Neural crest cell (in vitro differentiated cells): ENCODE measurements at places on chromosomes 16 and 17. TPM values are rescaled to one million over a fixed set of nuclear protein-coding genes. Genes with fewer than 3 reads are reported as not detected.

DNA sequence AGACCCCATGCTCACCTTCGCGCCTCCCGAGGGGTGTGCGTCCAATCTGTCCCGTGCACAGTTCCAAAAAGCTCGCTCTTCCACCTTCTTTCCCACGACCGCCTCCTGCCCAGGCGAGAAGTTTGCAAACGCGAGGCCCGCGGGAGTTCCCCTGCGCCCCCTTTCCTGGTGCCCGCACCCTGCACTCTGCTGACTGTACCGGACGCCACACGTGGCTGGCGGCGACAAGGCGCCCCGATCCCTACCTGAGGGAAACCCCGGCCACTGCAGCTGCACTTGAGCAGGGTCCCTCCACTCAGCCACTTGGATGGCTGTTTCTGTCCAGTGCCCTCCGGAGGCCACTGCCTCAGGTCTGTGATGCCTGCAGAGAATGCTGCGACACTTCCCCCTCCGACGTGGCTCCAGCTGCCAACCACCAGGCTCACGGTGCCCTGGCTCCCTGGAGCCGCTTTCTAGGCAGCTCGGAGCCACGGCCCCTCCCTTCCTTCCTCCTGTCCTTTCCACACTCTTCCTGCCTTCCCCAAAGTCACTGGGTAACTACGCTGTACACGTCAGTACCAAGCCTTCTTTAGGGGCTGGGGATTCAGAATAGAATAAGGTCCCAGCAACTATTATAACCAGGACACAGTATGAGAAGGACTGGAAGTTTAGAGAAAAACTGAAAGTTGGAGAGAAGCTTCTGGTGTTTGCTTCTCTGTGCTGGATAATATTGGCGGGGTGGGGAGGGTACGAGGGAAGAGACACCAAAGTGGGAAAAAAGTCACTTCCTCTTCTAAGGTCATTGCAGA is at the start of gene MLKL:
Gene MLKL (minus strand): TSS at position 425 of the 788 bp plus-strand sequence. CDS start 5,105 bp downstream, outside the sequence.
- no peak for DNase-seq
- no peaks in the 10 kb centered on the region for H3K36me3 ChIP-seq
- no peak within 1 kb of the TSS for H3K27ac ChIP-seq

GRCh38 chr17:40555296-40556190 is 9.7 kb downstream of the CCR7 start:
- H3K4me3 ChIP-seq, result no peak overlapping the region
- DNase-seq, result no peak
- H3K4me1 ChIP-seq, result peaks cover 38% of the 10 kb centered on the region
- H3K36me3 ChIP-seq, result no peaks in the 10 kb centered on the region
- H3K27ac ChIP-seq, result no peak overlapping the region

The TBC1D26 gene
- total RNA-seq, result 1.9 and 3.0 TPM in 2 replicates

DNA sequence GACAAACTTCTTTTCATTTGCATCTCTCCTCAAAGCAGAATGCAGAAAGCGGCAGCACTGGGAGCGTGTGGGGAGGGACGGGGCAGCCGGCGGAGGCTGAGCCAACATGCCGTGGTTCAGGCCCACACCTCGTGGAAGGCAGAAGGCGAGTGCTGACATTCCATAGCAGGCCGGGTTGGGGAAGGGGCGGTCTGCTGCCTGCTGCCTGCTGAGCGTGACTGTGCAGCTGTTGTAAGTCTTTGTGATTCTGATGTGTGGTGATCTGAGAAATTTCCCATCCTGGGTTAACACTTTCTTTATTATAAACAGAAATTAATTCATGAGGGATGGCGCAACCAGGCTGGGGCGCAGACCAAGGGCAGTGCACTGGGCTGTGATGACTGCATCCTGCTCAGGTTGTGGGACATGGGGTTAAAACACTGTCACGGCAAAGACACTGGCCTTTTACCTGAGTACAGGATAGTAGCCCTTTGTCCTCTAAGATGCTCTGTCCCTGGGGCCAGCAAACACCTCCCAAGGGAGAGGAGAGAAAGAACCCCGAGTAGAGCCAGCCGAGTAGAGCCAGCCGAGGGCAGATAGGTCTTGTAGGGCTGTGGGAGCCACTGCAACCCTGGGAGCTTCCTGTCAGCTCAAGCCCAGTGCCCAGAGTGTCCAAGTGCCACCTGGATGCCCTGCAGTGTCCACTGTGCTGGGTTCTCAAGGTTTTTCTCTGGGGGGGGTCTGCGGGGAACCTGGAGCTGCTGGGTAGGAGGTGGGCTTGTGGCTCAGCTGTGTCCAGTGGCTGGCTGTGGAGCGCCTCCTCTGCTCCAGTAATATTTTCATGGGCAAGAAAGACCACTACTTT is 8.8 kb upstream of the DNASE1 start:
- peak overlapping the region; percentile 43 for H3K4me3 ChIP-seq
- DNase-seq, result peak; percentile 57

- H3K4me1 ChIP-seq, result peaks cover 17% of the 10 kb centered on the region
- no peaks in the 10 kb centered on the region for H3K27me3 ChIP-seq
- H3K4me3 ChIP-seq, result no peak overlapping the region
Observed at GRCh38 chr17:60529806-60530205, 3.8 kb upstream of the APPBP2 start.

DNA sequence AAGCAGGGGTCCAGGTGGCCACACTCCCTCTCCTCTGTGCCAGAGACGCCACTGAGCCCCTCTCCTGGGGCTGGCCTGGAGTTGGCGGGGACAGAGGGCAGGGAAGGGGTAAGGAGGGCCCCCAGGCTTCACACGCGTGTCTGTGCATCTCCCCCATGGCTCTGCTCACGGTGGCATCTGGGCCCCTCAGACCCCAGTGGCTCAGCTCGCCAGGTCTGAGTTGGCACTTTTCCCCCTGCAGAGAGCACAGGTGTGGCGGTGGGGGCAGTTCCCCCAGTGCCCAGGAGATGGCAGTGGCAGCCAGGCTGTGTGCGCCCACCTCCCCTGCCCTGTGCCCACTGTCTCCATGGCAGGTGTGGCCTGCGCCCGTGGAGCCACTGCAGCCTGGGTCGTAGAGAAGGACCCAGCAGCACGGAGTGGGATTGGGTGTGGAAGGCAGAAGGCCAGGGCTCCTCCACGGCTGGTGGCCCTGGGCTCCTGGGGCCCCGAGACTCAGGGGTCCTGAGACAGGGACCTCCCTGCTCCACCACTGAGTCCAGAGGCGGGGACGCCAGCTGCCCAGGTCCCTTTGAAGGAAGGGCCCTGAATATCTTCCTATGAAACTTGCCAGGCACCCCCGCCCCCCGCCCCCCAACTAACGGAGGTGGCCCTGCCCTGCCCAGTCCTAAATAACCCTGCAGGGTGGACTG is 4.3 kb upstream of the APRT start:
- H3K4me1 ChIP-seq, result peaks cover 9% of the 10 kb centered on the region
- no peak overlapping the region for H3K27ac ChIP-seq
- H3K36me3 ChIP-seq, result no peaks in the 10 kb centered on the region
- no peak for DNase-seq
- H3K27me3 ChIP-seq, result peaks cover 4% of the 10 kb centered on the region

The KRTAP4-6 gene
- total RNA-seq, result not detected in 2 replicates

DNA sequence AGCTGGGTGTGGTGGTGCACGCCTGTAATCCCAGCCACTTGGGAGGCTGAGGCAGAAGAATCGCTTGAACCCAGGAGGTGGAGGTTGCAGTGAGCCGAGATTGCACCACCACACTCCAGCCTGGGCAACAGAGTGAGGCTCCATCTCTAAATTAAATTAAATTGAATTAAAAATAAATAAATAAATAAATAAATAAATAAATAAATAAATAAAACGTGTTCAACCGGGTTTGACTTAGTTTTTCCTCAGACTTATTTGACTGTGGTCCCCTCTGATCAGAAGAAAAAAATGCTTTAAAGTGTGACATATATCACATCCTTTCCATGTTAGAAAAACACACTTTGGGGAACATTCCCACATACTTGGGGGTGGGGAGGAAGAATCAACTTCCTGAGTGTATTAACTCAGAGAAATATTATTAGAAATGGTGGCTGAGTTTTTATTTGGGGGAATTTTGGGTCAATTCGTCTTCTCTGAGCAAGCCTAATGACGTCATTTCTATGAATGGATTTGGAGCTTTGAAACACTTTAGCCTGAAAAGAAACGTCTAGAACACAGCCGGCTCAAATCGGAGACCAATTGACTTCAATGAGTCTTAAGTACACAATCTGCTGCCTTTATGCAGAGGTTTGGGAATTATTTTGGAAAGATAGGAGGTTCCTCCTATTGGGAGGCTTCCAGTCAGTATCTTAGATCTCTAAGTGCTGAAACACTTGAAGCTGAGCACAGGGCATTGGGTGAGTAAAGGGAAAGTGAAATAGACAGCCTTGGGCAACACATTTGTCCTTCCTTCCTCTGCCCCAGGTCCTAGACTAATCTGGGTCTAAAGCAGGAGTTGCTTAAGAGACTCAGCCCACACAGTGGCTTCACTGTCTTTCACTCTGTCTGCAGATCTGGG is 132.6 kb downstream of the PITPNC1 start:
- H3K4me3 ChIP-seq, result no peak overlapping the region
- H3K4me1 ChIP-seq, result peaks cover 9% of the 10 kb centered on the region
- no peaks in the 10 kb centered on the region for H3K27me3 ChIP-seq
- no peak for DNase-seq
- H3K36me3 ChIP-seq, result peaks cover 10% of the 10 kb centered on the region

DNA sequence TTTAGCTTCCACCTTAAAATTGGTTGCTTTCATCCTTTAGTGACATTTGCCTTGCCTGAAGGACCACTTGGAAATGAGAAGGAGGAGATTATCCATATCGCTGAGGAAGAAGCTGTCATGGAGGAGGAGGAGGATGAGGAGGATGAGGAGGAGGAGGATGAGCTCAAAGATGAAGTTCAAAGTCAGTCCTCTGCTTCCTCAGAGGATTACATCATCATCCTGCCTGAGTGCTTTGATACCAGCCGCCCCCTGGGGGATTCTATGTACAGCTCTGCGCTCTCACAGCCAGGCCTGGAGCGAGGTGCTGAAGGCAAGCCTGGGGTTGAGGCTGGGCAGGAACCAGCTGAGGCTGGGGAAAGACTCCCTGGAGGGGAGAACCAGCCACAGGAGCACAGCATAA is 11.5 kb upstream of the TMEM106A start:
- H3K27me3 ChIP-seq, result no peaks in the 10 kb centered on the region
- H3K4me1 ChIP-seq, result no peaks in the 10 kb centered on the region
- H3K36me3 ChIP-seq, result peaks cover 4% of the 10 kb centered on the region
- DNase-seq, result no peak
- no peak overlapping the region for H3K4me3 ChIP-seq

GRCh38 chr17:63134867-63135266 is 168.8 kb downstream of the TANC2 start:
- no peak overlapping the region for H3K4me3 ChIP-seq
- no peak overlapping the region for H3K27ac ChIP-seq
- H3K36me3 ChIP-seq, result no peaks in the 10 kb centered on the region
- H3K4me1 ChIP-seq, result peaks cover 43% of the 10 kb centered on the region
- no peak for DNase-seq
- H3K27me3 ChIP-seq, result no peaks in the 10 kb centered on the region

DNA sequence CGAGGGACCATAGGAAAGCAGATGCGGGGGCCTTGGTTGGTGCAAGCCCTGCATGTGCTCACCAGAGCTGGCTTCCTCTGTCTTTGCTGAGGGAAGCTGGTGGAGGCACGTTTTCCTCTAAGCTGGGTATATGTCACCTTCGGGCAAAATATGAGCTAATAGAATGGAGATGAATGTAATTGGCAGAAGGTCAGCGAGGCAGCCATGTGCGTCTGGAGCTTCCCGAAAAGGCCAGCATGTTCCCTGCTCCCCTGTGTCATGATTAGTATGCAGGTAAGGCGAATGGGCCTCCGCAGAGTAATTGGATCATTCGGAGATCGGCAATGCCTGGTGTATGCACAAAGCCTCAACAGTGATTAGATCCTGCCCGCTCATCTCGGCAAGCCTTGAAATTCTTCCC is 806.2 kb upstream of the EEF2KMT start:
- peaks cover 4% of the 10 kb centered on the region for H3K4me1 ChIP-seq
- H3K4me3 ChIP-seq, result no peak overlapping the region
- H3K36me3 ChIP-seq, result no peaks in the 10 kb centered on the region
- peaks cover 5% of the 10 kb centered on the region for H3K27me3 ChIP-seq
- DNase-seq, result no peak

GRCh38 chr17:65123757-65124675 is 13.2 kb upstream of the RGS9 start:
- H3K4me1 ChIP-seq, result peaks cover 5% of the 10 kb centered on the region
- H3K27ac ChIP-seq, result peak overlapping the region; percentile 88
- DNase-seq, result no peak
- peak overlapping the region; percentile 91 for H3K4me3 ChIP-seq
- H3K27me3 ChIP-seq, result peaks cover 28% of the 10 kb centered on the region
- no peaks in the 10 kb centered on the region for H3K36me3 ChIP-seq

The HBZ gene
- not detected in 2 replicates for total RNA-seq

- DNase-seq, result no peak
- no peak overlapping the region for H3K4me3 ChIP-seq
- no peak overlapping the region for H3K27ac ChIP-seq
Observed at GRCh38 chr16:76226011-76226410, 51.2 kb upstream of the CNTNAP4 start.

DNA sequence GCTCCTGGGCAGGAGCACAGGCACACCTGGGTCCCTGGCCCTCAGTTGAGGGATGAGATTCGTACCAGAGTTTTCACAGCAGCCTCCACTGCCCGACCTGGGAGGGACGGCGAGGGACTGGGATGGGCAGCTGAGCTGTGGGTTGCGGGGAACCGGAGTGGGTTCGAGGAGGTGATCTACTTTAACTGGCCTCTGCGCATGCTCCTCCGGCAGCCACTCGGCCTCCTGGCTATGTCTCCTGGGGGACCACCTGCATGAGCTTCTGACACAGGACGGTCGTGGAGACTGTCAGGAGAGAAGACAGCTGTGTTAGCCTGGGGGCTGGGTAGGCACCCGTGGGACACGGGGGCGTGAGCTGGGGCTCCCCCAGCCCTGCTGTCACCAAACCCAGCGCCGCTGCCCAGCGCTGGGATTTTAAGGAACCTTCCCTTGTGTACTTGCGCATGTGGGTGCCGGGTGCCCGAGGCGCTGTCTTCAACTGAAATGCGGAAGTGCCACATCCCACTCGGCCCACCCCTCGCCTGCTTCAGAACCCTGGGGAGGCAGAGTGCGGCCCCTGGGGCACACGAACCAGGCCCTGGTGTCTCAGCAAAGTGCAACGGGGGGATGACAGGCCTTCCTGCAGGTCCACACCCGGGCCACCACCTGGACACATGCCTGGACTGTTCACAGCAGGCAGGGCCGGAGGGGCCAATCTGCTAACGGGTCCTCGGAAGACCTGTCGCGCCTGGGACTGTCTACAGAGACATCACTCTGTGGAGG is 36.4 kb downstream of the SLC7A5 start:
- no peaks in the 10 kb centered on the region for H3K36me3 ChIP-seq
- H3K4me3 ChIP-seq, result no peak overlapping the region
- H3K27ac ChIP-seq, result no peak overlapping the region
- no peak for DNase-seq

- H3K27me3 ChIP-seq, result peaks cover 13% of the 10 kb centered on the region
- no peak overlapping the region for H3K4me3 ChIP-seq
- no peak for DNase-seq
- no peaks in the 10 kb centered on the region for H3K4me1 ChIP-seq
- H3K27ac ChIP-seq, result no peak overlapping the region
Observed at GRCh38 chr17:6969323-6969726, 26.5 kb upstream of the ALOX12 start.

The NME2 gene
- total RNA-seq, result 541 and 545 TPM in 2 replicates

The TMEM92 gene
- total RNA-seq, result 3.0 and 3.5 TPM in 2 replicates
